ENCODE measurements at places on chromosomes 12 and 14. TPM values are rescaled to one million over a fixed set of nuclear protein-coding genes. Genes with fewer than 3 reads are reported as not detected.

Gene MORN3
- 0.23 TPM for total RNA-seq

GRCh38 chr12:112347581-112347982, 34.6 kb downstream of the HECTD4 start:
- no peak for ATAC-seq

- ATAC-seq, result no peak
Measured at GRCh38 chr12:92133171-92133570, 12.5 kb downstream of the BTG1 start.

Gene MMAB
- total RNA-seq, result 39.6 TPM

GRCh38 chr14:46048127-46048526, 603.5 kb downstream of the RPL10L start:
- ATAC-seq, result no peak

DNA sequence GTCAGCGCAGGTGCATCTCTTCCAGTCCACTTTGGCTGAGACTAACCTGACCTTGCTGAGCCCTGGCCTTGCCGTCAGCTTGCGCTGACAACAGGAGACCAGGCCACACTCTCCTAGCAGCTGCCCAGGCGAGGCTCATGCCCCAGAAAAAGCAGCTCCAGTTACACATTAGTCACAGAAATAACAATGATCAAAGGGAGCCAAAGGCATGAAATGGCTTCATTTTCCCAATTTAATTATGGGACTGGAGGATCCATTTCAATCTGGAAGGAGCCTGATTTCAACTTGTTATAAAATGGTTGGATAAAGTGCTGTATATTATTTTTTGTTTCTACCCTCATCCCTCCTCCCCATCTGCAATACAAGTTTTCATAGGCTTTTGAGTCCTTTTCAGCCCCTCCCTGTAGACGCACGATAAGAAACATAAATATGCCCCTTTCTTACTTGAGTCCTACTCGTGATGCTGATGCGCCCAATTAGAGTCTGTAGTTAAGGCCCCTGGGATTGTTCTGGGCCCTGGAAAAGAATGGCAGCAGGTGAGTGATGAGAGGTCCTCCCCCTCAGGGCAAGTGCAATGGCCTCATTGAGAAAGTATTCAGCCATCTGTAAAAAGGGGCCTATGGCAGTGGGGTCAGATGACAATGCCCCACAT, 376.0 kb downstream of the C12orf75 start:
- ATAC-seq, result no peak

Gene SLC39A2
- total RNA-seq, result not detected

Gene MMP19
- 9.1 TPM for total RNA-seq

Gene CLSTN3
- total RNA-seq, result 13.9 TPM

Gene PTPN6
- 2.6 TPM for total RNA-seq

- ATAC-seq, result no peak
Measured at GRCh38 chr12:82942991-82943401, 256.3 kb downstream of the TMTC2 start.

Gene FBLN5
- total RNA-seq, result 98.3 TPM

GRCh38 chr12:16119618-16120415, 157.7 kb downstream of the SLC15A5 start:
- no peak for ATAC-seq

Gene CISTR
- 1.4 TPM for total RNA-seq

Gene CCDC38
- not detected for total RNA-seq

Gene CELA1
- not detected for total RNA-seq

Gene USP44
- total RNA-seq, result 6.1 TPM

Gene GLIPR1
- total RNA-seq, result 28.5 TPM

DNA sequence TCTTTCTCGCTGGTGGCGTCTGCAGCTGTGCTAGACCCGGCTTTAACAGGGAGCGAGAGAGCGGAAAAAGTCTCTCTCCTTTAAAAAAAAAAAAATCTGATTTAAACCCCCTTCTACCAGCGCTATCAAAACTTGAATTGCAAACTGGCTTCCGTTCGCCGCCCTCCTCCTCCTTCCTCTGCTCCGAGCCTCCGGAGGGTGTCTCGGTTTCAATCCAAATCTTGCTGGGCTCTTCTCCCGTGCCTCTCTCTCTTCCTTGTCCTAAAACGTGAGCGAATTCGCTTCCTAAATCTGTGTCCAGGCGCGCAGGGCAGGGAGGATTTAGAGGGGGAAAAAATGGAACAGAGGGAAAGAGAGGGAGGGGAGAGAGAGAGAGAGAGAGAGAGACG, 272 bp downstream of the TBX3 start:
- peak; percentile 0 for ATAC-seq

- no peak for ATAC-seq
Measured at GRCh38 chr12:65019696-65020234, 101.3 kb downstream of the WIF1 start.

- ATAC-seq, result no peak
Measured at GRCh38 chr12:53326460-53327185, 5.2 kb upstream of the AAAS start.

Gene SYNDIG1L
- total RNA-seq, result 0.27 TPM

DNA sequence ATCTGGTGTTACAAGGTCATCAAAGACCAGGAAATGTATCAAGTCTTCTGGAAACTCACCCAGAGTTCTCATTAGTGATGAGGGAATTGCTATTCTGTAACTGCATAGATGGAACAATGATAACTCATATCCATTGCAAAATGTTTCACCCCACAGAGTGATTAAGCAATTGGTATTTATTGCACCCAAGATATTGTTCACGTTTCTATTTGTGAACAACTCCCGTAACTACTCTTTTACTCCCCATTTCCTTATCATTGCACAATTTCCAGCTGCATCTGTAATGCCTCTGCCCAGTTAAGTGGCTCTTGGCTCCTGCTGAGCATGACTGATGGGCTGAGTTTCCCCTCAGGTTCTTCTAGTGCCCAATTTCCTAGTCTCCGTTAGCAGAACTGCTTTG, 108.7 kb upstream of the PRICKLE1 start:
- ATAC-seq, result peak; percentile 83

Gene TPPP2
- not detected for total RNA-seq

- ATAC-seq, result no peak
Measured at GRCh38 chr12:54700301-54700700, 52.1 kb upstream of the DCD start.

GRCh38 chr12:28799348-28799747, 349.7 kb upstream of the FAR2 start:
- ATAC-seq, result no peak

- no peak for ATAC-seq
Measured at GRCh38 chr12:6158749-6159148, 34.3 kb upstream of the VWF start.

Gene UNC79
- not detected for total RNA-seq

GRCh38 chr12:80837342-80837978, 100.3 kb downstream of the LIN7A start:
- ATAC-seq, result no peak

GRCh38 chr12:94595152-94595551, 55.2 kb downstream of the TMCC3 start:
- no peak for ATAC-seq

DNA sequence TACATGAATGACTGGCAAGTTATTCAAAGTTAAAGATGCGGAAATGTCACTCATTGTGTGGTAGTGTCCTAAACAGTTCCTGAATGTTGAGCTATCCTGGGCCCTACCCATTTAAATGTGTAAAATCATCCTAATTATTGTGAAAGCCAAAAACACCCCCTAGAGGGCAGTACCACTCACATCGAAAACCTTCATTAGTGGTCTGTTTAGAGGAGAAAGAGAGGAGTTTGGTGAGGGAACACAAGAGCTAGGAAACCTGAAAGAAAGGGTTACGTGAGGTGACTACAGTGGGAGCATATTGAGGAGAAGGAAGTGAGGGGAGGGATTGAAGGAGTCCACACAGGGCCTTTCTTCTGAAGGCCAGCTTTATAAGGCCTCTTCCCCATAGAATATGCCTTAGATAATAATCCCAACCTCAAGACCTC, 2.5 kb upstream of the TEP1 start:
- peak; percentile 14 for ATAC-seq

- ATAC-seq, result no peak
Measured at GRCh38 chr12:7129287-7129871, 690 bp upstream of the RBP5 start.

- ATAC-seq, result no peak
Measured at GRCh38 chr12:123995023-123995748, 22.2 kb downstream of the ZNF664 start.

Gene SLC7A7
- 22.7 TPM for total RNA-seq

Gene KLRC3
- not detected for total RNA-seq

- ATAC-seq, result no peak
Measured at GRCh38 chr12:12207746-12208145, 59.1 kb downstream of the LRP6 start.

Gene GALNT9
- not detected for total RNA-seq

DNA sequence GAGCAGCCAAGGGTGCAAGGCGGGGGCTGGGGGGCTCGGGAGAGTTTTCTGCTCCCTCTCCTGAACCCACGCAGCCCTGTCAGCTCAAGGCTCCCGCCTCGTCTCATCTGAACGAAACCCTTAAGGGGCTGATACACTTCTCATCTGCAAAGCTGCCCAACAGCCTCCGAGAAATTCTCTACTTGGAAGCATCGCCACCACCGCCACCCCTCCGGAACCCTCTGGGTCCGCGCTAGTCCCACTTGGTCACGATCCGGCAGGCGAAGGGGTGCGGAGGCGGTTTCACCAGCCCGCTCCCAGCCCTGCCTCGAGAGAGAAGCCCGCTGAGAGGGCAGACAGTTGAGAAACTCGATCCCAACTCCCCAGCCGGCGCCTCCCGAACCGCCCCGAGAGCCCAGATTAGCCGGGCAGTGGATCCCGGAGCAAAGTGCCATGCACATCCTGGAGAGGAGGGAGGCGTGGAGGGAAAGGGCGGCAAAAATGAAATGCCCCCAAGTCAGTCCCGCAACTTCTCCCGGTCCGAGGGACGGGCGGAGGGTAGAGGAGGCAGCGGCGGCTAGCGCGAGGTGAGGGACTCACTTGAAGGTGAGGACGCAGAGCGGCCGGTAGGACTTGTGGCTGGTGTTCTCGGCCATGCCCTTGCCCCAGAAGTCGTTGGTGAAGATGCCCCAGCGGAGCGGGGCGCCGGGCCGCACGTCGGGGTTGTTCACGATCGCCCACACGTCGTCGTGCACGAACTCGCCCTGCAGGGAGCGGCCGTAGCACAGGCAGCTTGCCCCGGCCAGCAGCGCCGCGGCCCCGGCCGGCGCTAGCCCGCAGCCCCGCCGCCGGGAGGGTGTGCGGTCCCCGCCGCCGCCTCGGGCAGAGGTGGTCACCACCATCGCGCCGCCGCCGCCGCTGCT, 620 bp downstream of the TMTC1 start:
- ATAC-seq, result peak; percentile 47

DNA sequence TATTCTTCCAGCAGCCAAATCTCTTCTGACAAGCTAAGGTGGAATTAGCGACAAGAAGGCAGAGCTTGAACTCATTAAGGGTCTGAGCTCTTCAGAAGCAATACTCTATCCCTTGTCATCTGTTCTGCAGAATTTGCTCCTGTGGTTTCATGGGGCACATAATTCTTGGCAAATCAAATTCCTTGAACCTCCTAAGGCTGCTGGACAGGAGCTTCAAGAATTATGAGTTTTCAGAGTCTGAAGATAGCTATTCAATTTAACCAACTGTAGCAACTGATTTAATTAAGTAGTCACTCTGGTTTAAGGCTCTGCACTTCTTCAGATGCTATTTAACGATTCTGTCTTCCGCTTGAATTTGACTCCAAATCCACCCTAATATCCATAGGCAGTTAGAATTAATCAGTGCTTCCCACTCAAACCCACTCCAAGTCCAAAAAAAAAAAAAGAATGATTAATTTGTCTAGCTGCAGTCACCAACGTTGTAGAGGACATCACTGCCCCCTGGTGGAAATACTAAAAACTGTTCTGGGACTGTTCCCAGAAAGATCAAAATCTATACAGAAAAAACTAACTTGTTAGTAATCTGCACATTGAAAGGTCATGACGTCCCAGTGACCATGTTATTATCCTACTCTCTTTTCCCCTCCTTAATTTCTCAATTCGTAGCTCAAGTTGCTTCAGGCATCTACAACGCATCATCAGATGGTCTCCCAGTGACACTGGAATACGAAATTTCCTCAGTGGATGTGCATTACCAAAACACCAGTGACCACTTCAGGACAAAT, 169.9 kb downstream of the KIF21A start:
- no peak for ATAC-seq

DNA sequence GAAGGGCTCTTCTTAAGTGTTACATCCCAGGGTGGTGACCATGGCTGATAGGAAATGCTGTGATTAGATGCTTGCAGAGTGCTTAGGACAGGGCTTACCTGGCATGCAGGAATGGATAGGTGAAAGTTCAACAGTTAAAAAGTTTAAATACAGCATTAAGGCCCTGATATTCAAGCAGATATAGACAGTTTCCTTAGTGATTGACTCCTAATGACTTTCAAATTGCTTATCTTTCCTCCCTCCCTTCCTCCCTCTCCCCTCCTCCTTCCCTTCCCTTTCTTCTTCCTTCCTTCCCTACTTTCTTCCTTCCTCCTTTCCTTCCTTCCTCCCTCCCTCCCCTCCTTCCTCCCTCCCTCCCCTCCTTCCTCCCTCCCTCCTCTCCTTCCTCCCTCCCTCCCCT, 244.6 kb upstream of the NOS1 start:
- no peak for ATAC-seq

GRCh38 chr12:25266497-25266896, 15.8 kb upstream of the KRAS start:
- no peak for ATAC-seq

DNA sequence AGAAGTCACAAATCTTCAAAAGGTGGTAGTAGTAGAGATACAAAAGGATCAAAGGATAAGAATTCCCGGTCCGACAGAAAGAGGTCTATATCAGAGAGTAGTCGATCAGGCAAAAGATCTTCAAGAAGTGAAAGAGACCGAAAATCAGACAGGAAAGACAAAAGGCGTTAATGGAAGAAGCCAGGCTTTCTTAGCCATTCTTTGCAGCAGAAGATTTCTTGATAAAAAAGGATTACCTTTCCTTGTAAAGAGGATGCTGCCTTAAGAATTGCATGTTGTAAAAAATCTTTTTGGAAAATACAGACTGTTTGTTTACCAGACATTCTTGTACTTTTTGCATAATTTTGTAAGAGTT, 6.6 kb downstream of the PNN start:
- no peak for ATAC-seq

DNA sequence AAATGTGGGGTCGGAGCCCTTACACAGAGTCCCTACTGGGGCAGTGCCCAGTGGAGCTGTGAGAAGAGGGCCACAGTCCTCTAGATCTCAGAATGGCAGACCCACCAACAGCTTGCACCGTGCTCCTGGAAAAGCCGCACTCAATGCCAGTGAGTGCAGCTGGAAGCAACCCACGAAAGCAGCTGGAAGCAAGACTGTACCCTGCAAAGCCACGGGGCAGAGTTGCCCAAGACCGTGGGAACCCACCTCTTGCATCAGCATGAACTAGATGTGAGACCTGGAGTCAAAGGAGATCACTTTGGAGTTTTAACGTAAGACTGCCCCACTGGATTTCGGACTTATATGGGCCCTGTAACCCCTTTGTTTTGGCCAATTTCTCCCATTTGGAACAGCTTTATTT, 12.3 kb downstream of the GTF2A1 start:
- no peak for ATAC-seq
